Lung (tissue), 17 donors: ENCODE measurements at places on chromosomes 3 and 15. TPM values are rescaled to one million over a fixed set of nuclear protein-coding genes. Genes with fewer than 3 reads are reported as not detected.

DNA sequence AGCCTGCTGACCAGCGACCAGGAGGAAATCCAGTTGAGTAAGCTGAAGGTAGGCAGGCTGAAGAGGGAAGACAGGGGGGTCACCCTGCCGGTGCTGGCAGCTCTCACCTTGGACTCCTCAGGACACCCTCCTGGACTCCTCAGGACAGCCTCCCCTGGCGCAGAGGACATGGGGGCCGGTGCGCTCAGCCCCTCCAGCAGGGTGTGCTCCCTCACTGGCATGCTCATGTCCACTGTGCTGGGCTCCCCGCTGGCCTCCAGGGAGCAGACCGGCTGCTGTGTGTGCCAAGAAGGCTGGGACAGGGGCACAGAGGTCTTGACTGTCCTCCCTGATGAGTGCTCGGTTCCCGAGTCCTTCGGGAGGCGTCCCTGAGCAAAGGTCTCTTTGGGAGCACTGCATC is 183.6 kb downstream of the ATP10A start:
- H3K27me3 ChIP-seq = no peaks in the 10 kb centered on the region
- no peak overlapping the region for H3K27ac ChIP-seq
- no peaks in the 10 kb centered on the region for H3K4me1 ChIP-seq
- H3K36me3 ChIP-seq = no peaks in the 10 kb centered on the region
- no peak overlapping the region for H3K4me3 ChIP-seq

BLM gene
- 4.4 TPM for total RNA-seq

- no peak for DNase-seq
- no peaks in the 10 kb centered on the region for H3K27me3 ChIP-seq
- H3K36me3 ChIP-seq = no peaks in the 10 kb centered on the region
Observed at GRCh38 chr3:143203848-143204247, 84.3 kb downstream of the CHST2 start.

MNS1 gene
- 6.7 TPM for total RNA-seq

DNA sequence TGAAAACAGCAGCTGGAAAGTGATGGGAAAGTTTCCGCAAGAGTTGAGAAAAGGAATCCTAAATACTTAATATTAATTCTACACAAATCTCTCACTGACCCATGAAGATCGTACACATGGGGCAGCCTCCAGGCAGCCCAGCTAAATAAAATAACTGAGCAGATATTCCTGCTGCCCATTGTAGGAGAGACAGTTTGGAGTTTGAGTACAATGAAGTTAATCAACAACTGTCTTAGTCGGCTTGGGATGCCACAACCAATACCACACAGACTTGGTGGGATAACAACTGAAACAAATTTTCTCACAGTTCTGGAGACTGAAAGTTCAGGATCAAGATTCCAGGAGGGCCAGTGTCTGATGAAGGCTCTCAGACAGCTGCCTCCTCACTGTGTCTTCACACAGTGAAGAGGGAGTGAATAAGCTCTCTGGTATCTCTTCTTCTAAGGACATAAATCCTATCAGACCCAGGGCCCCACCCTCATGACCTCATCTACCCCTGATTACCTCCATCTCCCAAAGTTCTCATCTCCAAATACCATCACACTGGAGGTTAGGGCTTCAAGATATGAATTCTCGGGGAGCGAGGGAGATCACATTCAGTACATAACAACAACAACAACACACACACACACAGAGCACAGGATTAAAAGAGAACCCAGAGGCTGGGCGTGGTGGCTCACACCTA is 9.7 kb downstream of the TRPM7 start:
- peaks cover 3% of the 10 kb centered on the region for H3K36me3 ChIP-seq
- no peaks in the 10 kb centered on the region for H3K27me3 ChIP-seq
- DNase-seq = no peak
- peaks cover 2% of the 10 kb centered on the region for H3K4me1 ChIP-seq
- no peak overlapping the region for H3K4me3 ChIP-seq

- peaks cover 6% of the 10 kb centered on the region for H3K4me1 ChIP-seq
- H3K27me3 ChIP-seq = no peaks in the 10 kb centered on the region
- peak; percentile 7 for DNase-seq
- peaks cover 2% of the 10 kb centered on the region for H3K36me3 ChIP-seq
- no peak overlapping the region for H3K4me3 ChIP-seq
Observed at GRCh38 chr3:52432225-52432624, 12.7 kb downstream of the SEMA3G start.

DNA sequence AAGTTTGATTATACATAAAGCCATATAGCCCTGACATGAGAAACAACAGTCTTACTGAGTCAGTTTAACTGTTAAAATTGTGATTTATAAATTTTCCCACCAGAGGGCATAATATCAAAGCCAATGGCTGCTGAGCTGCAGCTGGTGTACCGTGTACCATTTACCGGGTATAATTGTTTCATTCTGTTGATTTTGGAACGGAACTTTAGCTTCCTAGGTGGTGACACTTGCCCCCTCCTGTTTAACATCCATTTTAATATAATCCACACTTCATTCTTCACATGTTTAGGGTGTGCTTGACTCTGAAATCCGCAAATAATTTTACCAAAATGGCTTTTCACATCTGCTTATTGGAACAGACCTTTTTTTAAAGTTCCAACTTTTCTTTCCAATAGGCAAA is 72.8 kb downstream of the SLC9A9 start:
- no peaks in the 10 kb centered on the region for H3K36me3 ChIP-seq
- no peaks in the 10 kb centered on the region for H3K27me3 ChIP-seq
- peak; percentile 75 for DNase-seq
- H3K4me1 ChIP-seq = peaks cover 25% of the 10 kb centered on the region
- no peak overlapping the region for H3K4me3 ChIP-seq

IRAK2 gene
- 13.2 TPM for total RNA-seq

ZKSCAN7 gene
- total RNA-seq = 12.2 TPM

IQCF2 gene
- total RNA-seq = not detected

DNA sequence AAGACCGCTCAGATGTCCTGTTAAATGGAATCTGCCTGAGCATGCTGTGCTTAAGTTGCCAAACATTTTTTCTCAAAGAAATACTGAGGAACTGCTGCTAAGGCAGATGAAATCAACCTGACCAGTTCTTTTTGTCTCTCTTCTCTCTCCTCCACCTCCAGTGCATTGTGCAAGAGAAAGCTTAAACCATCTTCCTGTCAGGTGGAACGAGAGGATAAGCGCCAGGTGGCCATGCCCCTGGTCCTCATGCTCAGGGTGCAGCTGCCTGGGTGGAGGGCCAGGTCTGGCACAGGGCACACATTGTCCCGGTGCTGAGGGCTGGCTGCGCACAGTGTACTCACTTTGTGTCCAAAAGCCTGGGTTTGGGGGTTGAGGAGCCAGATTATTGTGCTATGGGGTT is 176.2 kb upstream of the TP63 start:
- no peaks in the 10 kb centered on the region for H3K36me3 ChIP-seq
- H3K27ac ChIP-seq = no peak overlapping the region
- no peak for DNase-seq
- H3K4me1 ChIP-seq = no peaks in the 10 kb centered on the region
- no peaks in the 10 kb centered on the region for H3K27me3 ChIP-seq
- no peak overlapping the region for H3K4me3 ChIP-seq

DNA sequence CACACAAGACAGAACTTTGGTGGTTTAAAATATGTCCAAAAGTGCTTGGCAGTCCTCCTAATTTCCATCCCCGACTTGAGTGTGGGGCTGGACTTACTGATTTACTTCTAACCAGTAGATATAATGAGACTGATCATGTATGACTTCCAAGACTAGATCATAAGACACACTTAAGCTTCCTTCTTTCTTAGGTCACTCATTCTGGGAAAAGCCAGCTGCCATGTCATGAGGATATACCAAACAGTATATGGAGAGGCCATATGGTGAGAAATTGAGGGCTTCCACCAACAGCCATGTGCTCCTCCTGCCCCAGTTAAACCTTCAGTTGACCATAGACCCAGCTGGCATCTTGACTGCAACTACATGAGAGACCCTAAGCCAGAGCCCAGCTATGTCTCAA is 282.8 kb upstream of the PROK2 start:
- no peaks in the 10 kb centered on the region for H3K36me3 ChIP-seq
- H3K4me1 ChIP-seq = no peaks in the 10 kb centered on the region
- no peak overlapping the region for H3K27ac ChIP-seq
- DNase-seq = no peak

DNA sequence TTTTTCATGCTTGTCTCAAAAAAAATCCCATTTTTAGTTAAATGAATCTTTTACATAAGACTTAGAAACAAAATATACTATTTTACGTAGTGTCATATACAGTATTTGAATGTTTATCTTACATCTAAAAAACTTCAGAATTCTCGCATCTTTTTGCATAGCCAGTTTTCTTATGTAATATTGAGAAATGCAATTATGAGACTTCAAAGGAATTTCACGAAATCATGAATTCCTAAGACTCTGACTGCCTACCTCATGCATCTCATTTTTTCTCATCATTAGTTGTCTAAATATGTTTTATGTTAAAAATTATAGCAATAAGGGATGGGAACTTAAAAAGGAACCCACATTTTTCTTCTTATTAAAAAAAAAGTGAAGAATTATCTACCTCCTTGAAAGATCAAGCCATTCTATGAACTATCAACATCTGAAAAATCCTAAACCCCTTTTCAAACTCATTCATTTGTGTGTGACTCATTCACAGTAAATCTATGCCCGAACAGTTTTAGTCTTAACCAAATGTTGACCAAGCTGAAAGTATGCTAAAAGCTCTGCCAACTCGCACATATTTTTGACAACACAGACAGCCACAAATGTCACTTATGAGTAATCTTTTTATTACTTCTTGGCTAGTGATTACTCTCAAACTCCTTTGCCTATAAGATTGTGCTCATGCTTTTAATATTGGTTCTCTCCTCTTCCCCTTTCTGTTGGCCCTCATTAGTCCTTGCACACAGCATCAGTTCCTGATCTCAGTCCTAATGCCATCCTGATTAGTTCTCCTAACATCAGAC is 115.9 kb downstream of the DCLK3 start:
- H3K27ac ChIP-seq = no peak overlapping the region
- H3K4me3 ChIP-seq = no peak overlapping the region
- H3K36me3 ChIP-seq = no peaks in the 10 kb centered on the region
- peak; percentile 7 for DNase-seq

DNA sequence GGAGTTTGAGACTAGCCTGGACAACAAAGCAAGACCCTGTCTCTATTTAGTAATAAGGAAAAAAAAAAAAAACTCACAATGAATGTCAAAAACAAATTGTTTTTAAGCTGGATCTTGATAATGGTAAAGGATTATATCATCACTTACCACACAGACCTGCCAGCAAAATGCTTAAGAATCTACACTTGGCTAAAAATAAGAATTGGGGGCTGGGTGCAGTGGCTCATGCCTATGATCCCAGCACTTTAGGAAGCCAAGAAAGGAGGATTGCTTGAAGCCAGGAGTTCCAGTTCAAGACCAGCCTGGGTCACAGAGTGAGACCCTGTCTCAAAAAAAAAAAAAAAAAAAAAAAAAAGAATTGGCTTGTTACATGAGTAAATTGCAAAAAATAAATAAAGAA is 31.0 kb downstream of the ACAP2 start:
- no peak overlapping the region for H3K27ac ChIP-seq
- no peaks in the 10 kb centered on the region for H3K27me3 ChIP-seq
- H3K36me3 ChIP-seq = peaks cover 2% of the 10 kb centered on the region
- DNase-seq = no peak

PLA1A gene
- 7.3 TPM for total RNA-seq

DNA sequence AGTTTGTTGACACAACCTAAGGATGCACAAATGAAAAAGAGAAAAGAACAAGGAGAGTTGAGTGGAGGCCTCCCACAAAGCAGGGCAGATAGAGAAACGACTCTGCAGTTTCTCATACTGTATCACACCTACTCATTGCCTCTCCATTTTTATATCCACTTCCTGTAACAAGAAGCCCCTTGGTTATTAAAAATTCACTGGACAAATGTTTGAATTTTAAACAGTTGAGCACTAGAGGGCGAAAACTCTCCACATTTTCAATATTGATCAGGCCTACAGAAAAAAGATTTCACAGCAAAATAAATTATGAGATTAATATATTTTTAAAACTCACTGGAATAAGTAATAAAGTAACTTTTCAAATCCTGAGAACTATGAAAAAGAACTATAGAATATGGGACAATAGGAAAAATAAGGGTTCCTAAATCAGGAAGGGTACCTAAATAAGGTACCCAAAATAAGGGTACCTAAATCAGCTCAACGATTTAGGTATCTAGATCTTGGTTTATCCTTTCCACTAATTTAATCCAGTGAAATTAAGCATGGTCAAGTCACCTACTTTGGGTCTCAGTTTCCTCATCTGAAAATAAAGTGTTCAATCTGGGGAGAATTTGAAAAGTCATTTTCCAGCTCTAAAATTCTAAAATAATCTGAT is 47.0 kb upstream of the PPIB start:
- peaks cover 14% of the 10 kb centered on the region for H3K36me3 ChIP-seq
- no peak overlapping the region for H3K27ac ChIP-seq
- H3K4me3 ChIP-seq = no peak overlapping the region
- H3K4me1 ChIP-seq = no peaks in the 10 kb centered on the region

- H3K36me3 ChIP-seq = no peaks in the 10 kb centered on the region
- no peaks in the 10 kb centered on the region for H3K27me3 ChIP-seq
- DNase-seq = no peak
- no peak overlapping the region for H3K4me3 ChIP-seq
- H3K27ac ChIP-seq = no peak overlapping the region
Observed at GRCh38 chr3:67171841-67172240, 173.7 kb downstream of the KBTBD8 start.

- H3K27ac ChIP-seq = no peak overlapping the region
- peaks cover 47% of the 10 kb centered on the region for H3K36me3 ChIP-seq
- H3K27me3 ChIP-seq = no peaks in the 10 kb centered on the region
- no peak for DNase-seq
- H3K4me3 ChIP-seq = no peak overlapping the region
- no peaks in the 10 kb centered on the region for H3K4me1 ChIP-seq
Observed at GRCh38 chr15:59060348-59060747, 44.6 kb upstream of the CCNB2 start.

GRCh38 chr3:120568202-120568531 is 28.0 kb upstream of the NDUFB4 start:
- no peaks in the 10 kb centered on the region for H3K4me1 ChIP-seq
- H3K27me3 ChIP-seq = no peaks in the 10 kb centered on the region
- no peak overlapping the region for H3K4me3 ChIP-seq
- no peaks in the 10 kb centered on the region for H3K36me3 ChIP-seq

- H3K36me3 ChIP-seq = no peaks in the 10 kb centered on the region
- no peak overlapping the region for H3K4me3 ChIP-seq
- H3K27me3 ChIP-seq = no peaks in the 10 kb centered on the region
- DNase-seq = no peak
Observed at GRCh38 chr3:119418641-119419040, 44.8 kb downstream of the TMEM39A start.

- H3K4me1 ChIP-seq = no peaks in the 10 kb centered on the region
- H3K27ac ChIP-seq = no peak overlapping the region
- DNase-seq = no peak
- no peak overlapping the region for H3K4me3 ChIP-seq
Observed at GRCh38 chr3:38085943-38086324, 46.9 kb downstream of the DLEC1 start.

DNA sequence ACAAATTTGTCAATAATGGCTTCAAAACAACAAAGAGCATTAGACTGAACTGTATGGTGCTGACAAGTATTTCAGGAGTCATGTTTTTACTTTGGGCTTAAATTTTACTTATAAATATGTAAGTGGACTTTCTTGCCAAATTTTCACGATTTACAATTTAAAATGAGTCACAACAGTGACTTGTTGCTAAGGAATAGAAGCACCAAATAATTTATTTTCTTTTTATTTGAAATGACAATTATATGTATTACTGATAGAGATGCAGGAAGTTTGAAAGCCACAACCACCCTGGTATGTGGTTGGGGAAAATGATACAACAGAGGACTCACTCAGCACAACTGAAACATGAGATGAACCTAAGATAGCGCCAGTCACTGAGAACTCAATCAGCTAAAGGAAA is 90.3 kb downstream of the FMN1 start:
- H3K27ac ChIP-seq = no peak overlapping the region
- DNase-seq = no peak
- H3K36me3 ChIP-seq = no peaks in the 10 kb centered on the region
- H3K27me3 ChIP-seq = no peaks in the 10 kb centered on the region
- no peaks in the 10 kb centered on the region for H3K4me1 ChIP-seq
- no peak overlapping the region for H3K4me3 ChIP-seq
